Colonic mucosa (tissue), 4 donors: ENCODE measurements at places on chromosomes 7 and 10.

DNA sequence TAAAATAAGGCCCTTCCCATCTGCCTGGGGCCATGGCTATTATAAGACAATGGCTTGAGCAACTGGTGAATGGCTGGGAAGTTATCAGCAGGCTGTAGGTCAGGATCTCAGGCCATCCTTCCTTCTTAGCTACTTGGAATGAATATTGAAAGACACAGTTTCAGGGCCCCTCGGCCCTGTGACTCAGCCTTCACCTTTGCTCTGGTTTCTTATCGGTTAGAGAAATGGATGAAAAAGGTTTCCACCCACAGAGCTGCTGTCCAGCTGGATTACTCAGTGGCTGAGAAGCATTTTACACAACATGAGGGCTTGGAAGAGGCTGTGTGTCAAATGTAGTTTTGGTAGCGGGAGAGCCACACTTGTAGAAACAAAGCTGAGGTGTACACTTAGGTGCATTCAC is 9.4 kb downstream of the ACSL5 start:
- peak; percentile 71 for DNase-seq

GRCh38 chr10:80188713-80189112 is 16.6 kb downstream of the ANXA11 start:
- DNase-seq = no peak

DNA sequence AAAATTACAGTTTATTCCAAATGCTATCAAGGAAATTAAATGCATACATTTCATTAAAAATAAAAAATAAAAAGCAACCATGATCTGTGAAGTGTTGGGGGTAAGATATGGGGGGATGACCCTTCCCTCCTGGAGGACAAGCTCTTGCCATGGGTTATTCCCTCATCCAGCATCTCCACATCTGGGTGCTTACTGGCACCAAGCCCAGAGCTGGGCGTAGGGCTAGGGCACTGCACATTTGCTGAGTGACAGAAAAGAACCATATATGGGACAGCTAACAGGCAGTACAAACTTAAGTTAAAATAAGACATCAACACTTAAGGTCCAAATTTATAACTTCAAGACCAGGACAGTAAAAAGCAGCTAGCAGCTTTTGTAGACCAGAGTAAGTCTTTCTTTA is 10.2 kb downstream of the CCDC6 start:
- DNase-seq = peak; percentile 79

GRCh38 chr10:24531439-24531838 is 192.2 kb downstream of the ARHGAP21 start:
- no peak for DNase-seq
